ENCODE measurements at places on chromosomes 13 and 19.

- DNase-seq, result no peak
Measured at GRCh38 chr13:40878321-40878720, 88.9 kb downstream of the SLC25A15 start.

DNA sequence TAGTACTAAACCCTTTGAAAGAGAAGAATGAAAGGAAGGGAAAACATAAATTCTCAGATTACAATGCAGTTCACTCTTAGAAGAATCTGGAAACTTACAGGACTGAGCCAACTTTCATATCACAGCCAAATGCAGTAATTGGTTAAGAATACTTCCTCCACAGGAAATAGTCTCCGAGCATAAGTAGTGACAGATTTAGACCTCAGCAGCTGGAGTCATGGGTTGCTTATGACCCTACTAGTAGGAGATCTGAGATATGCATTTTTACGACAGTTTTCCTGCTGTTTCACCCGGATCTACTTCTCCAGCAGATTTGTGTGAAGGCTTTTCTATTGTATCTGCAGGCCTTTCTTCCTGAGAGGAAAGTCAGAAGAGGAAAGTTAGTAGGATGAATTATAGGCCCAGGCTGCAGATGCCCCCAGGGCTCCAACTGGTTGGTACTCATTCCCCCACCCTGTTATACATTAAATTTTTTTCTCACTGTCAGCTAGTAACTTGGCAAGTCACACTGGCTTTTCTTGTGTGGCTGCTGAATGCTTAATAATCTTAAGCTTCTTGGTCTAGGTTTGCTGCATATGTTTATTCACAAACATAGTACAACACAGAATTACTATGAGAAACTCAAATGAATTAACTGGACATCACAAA, 1241.5 kb upstream of the MIR17HG start:
- no peak for DNase-seq

GRCh38 chr13:94317063-94317491, 162.4 kb downstream of the DCT start:
- no peak for DNase-seq

- DNase-seq, result peak; percentile 43
Measured at GRCh38 chr19:54387991-54388801, 23.5 kb upstream of the LAIR1 start.

DNA sequence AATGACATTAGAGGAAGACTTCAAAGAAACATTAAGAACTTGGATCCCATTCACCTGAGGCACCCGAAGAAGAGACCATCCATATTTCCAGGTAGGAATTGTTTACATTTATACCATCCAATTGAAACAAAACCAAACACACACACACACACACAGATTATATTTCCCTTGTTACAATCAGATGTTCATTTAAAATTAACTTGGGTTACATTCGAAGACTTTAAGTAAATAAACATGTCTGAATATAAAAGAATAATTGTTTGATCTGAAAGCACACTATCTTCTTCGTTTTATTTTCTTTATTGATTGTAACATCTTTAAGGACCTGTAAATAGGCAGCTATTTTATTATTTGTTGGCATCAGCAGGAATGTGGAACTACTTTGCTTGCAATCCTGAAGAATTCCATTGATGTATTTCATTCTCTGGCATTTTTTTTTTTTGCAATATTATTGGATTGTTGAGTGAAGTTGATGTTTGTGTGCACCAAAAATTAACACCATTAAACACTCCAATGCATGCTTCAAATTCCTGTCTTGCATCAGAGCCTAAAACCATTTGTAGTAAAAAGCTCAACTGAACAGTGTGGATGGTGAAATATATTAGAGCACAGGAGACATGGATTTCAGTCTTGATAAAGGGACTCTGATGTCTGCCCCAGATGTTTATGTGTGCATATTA, 85.3 kb upstream of the FRY start:
- no peak for DNase-seq

DNA sequence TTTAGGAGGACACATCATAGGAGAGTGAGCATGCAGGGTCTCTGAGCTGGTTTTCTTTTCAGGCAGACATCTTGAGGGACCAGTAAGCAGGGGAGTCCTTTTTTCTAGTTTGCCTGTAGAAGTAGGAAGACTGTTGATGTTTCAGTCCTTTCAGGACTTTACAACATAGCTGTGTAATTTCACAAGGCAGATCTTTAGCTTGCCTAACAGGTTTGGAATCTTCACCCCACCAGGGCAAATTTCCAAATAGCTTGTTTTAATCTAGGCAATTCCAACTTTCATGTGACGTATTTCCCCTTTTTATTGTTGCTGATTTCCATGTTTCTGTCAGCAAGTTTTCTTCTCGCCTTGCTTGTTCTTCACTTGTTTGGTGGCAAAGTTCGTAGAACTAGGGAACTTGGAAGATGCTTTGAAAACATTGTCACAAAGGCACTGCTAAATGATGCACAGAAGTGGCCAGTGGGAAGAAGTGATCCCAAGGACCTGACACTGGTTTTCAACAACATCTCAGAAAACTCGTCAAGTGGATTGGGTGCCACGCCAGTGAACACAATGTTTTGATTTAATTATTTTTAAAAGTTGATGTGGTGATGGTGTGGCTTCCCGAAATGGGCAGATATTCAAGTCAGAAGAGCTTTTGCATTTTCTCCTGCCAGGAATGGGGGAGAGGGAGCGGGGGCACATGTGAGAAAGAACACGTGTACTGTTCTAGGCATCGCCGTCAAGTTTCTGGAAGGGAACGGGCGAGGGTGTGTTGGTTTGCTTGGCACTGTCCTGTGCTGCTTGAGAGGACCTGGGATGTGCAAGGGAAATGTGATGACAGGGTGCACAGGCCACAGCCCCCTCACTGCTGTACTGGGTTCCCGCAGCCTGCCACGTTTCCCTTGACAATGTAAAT, 418.6 kb downstream of the OXGR1 start:
- no peak for DNase-seq

DNA sequence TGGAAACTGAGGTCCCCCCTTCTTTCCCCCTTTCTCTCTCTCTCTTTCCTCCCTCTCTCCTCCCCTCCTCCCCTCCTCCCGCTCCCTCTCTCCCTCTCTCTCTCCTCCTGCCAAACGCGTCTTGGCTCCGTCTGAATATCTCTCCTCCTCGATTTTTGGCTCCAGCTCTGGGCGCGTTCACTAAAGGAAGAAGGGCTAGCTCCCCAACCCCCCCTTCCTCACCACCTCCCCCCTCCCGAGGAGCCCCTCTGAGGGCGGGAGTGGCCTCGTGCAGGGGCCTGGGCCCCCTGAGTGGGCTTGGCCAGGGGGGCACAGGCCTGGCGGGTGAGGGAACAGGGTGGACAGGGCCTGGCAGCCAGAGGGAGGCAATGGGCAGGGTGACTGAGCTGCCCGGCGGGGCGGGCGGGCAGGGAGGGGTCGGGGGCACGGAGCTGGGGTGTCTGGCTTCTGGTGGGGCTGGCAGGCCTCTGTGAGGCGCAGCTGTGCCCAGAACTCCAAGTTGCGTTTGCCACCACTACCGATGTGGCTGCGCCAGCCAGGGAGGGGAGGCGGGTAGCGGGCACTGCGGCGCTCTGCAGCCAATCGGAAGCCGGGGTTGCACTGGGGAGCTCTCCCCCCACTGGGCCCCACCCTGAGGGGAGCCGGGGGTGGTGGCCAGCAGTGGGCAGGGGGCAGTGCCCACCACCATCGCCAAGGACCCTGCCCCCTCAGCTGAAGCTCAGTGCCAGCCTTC, 7.1 kb downstream of the NFIX start:
- no peak for DNase-seq

DNA sequence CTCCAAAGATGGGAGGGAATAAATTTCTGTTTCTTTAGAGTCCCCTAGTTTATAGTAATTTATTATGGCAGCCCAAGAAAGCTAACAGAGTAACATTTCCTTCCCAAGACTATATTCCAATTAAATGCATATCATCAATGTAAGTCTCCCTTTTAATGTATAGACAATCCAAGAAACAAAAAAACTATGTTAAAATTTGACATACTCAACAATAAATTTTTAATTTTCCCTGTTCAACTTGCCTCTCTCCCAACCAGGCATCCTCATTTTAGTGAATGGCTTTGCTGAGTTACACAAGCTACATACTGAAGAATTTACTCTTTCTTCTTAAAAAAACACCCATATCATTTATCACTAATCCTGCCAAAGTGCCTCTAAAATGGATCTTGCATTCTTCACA, 1357.7 kb downstream of the PCDH9 start:
- DNase-seq, result no peak

DNA sequence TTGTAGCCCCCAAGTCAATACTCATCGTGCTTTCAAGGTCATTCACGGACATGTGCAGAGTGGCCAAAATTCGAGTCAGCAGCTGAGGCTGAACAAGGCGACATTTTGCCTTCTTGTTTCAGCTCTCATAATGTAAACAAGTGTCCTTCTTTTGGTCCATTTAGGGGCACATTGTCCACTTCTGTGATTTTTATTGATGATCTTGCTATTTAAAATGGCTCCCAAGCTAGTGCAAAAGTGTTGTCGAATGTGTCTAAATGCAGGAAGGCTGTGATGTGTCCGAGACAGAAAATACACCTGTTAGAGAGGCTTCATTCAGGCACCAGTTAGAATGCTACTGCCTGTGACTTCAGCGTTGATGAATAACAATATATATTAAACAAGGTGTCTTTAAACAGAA, 405.9 kb downstream of the IRS2 start:
- DNase-seq, result no peak

DNA sequence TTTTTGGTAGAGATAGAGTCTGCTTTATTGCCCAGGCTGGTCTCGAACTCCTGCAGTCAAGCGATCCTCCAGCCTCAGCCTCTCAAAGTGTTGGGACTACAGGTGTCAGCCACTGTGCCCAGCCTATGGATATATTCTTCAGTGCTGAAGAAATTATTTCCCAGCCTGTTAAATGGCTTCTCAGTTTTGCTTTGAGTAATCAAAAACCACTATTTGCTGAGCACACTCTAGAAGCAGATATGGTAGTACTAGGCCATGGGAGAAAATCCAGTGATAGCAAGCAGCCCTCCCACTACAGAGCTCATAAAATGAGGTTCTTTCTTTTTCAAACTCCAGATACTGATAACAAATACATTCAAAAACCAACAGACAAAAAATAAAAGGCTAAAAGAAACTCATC, 80.6 kb upstream of the CLDN10 start:
- DNase-seq, result no peak

- peak; percentile 12 for DNase-seq
Measured at GRCh38 chr19:50008532-50008931, 16.6 kb downstream of the VRK3 start.

DNA sequence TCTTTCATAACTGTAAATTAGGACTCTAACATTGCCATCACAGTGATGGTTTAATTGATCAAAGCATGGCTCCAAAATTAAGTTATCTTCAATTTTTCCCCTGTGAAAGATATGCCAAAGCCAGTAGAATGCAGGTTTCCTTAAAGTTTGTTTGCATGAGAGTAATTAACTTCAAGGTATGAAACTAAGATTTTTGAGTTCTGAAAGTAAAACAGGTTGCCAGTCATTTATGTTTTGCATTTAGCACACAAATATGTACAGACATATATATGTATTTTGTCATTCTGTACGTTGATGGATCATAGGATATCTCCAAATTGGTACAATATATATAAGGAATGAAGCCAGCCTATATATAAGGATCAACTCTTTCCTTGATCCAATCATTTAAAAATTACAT, 23.6 kb upstream of the NDFIP2 start:
- DNase-seq, result no peak

DNA sequence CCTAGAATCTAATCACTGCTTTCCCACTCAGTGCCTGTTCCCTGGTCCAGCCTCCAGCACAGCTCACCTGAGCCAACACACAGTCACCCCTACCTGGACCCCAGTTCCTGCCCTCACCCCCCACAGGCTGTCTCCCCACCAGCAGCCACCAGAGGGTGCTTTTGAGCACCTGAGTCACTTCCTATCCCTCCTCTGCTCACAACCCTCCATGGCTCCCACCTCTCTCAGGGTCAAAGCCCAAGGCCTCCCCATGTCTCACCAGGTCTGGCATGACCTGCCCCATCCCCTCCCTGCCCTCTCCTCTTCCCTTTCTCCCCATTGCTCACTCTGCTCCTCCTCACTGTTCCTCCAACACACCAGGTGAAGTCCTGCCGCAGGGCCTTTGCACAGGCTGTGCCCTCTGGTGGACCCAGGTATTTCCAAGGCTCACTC, 7.1 kb upstream of the DPP9 start:
- DNase-seq, result peak; percentile 65

DNA sequence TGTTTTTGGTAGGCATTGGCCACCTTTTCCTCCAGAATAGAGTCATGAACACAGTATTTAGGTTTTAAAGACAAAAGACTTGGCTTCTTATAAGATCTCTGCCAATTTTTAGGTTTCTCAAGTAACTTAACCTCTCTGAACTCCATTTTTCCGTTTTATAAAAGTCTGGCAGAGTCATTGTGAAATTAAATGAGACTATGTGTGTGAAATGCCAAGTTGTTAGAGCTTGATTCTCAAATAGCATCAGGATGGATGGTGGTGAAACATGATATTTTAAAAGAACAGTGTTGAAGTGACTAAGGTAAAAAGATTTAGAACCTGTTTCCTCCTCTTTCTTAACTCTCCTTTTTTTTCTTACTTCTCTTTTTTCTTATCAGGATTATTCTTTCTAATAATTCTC, 617.7 kb upstream of the SLITRK1 start:
- no peak for DNase-seq

GRCh38 chr13:98778749-98779148, 26.3 kb upstream of the SLC15A1 start:
- no peak for DNase-seq

- DNase-seq, result no peak
Measured at GRCh38 chr19:45450012-45450333, 17.8 kb upstream of the FOSB start.

GRCh38 chr13:113555141-113555540, 29.4 kb upstream of the TFDP1 start:
- no peak for DNase-seq

DNA sequence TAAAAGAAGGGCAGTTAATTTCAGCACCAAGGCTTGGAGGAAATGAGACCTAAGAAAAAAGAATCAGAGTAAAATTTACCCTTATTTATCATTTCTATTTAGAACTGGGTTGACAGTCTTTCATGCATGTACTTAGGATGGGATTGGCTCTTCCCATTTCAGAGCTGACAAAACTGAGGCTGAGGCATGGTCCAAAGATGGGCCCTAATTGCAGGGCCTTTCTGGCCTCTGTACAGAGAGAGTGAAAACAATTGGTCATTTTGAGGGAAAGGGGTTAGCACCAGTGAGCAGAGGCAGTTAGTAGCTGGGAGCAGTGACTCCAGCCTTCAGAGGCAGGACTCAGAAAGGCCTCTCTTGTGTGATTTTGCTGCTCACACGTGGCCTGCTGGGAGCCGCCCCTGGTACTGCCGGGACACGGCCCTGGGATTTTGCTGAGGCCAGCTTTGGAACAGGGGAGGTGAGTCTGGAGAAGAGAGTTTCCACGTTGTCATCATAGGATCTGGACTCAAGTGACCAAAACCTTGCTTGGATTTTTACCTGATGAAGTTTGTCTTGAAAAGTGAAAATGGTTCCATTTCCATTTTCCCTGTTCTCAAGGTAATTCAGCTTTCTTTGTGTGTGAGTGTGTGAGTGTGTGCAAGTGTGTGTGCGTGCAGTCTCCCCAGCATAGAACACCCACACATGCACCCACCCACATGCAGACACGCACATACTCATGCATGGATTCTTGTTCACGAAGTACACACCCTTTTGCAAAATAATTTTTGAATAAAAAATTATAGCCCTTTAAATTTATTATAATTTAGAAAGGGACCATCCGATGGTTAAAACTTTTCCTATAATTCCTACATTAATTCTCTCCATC, at the start of gene ZNF536:
TSS of gene ZNF536 (plus strand) at position 425 of the 865 bp plus-strand sequence. CDS start 71,179 bp downstream, outside the sequence.
- no peak for DNase-seq

All from stimulated activated CD4-positive, alpha-beta T cell treated with anti-CD3 and anti-CD28 coated beads, Interleukin-4, amount 100 ng/mL, for 1 hour (primary cell).